ENCODE measurements at places on chromosomes 4 and X.

GRCh38 chr4:78569306-78569821 lies 17.8 kb downstream of the ANXA3 start:
- peak; percentile 58 for DNase-seq

DNA sequence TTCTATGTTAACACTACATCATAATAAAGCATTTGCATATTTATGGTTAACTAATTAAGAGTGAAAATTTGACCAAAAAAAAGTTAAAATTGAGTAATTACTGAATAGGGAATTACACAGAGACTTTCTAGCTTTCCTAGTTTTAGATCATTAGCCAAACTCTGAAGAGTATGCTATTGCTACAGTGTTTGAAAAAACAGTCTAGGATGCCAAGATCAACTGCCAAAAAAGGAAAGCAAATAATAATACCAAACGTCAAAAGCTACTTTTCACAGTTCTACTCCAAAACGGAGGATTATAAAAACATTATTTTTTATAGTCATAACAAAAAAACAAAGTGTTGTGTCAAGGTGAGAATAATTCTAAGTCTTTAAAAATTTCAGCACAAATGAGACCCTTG lies 359.8 kb upstream of the CTSO start:
- no peak for DNase-seq

GRCh38 chr4:37389366-37389765 lies 144.8 kb downstream of the NWD2 start:
- no peak for DNase-seq

DNA sequence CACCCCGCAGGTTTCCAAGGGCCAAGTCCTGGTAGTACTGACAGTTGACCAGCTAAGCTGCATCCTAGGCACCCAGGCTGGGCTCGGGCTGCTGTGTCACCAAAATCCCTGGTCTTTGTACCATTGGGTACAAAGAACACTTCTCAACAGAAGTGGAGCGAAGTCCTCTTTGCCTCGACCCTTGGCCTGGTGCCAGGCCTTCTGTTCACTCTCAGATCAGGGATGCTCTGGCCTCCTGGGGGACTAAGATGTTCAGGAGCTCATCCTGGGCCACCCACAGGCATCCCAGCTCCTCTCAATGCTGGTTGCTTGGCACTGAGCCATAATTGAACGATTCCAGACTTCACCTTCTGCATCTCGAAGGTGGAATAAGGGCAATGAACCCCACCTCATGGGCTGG lies 13.8 kb upstream of the SLC2A9 start:
- no peak for DNase-seq

DNA sequence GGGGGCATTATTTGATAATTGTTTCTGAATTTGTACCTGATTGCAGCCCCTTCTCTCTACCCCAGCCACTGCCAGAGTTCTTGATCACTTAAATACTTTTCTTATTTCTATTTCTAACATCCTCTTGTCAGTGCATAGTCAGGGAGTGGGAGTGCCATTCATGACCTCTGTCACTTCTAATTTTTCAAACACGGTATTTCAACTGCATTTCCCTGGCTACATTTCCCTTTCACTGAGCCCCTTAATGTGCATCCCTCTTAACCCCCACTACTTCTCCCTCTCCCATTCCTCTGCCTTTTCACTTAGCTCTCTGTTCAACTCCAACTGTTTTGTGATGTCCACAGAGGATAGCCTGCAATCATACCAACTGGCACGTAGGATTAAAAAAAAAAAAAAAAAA lies 128.3 kb upstream of the NAP1L5 start:
- DNase-seq: no peak

DNA sequence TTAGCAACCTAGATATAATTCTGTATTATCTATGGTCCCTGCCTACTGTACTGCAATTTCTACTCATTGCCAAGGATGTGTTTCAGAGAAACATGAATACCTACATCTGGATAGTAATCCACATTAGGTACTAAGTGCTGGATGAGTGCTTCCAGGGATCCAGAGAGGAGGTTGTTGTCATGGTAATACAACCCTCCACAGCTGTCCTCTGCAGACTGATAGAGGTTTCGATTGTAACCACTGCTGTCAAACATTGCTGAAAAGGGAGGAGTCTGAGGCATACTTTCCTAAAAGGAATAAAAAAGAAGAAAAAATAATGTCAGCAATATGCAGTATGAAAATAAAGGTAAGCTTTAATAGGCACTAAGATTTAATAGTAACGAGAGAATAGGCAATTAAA lies 12.5 kb downstream of the RASGEF1B start:
- DNase-seq: no peak

DNA sequence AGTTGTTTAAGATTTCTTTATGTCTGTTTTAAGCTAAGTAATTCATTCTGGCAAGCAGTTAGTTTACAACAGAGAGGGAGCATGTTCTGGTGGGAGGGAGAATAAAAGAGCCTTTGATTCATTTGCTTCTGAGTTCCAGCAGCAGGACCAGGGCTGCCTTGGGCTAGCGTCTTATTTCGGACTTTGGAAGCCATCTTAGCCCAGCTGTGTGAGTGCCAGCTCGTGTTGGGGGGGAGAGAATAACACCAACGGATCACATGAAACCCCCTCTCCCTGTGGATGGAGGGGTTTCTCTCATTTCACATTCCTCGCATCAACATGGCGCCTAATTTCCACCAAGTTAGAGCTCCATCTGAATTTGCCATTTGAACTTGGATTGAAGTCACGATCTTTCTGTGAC lies 7.4 kb downstream of the GAB1 start:
- DNase-seq: no peak

- DNase-seq: no peak
Measured at GRCh38 chrX:84240848-84241565, 53.0 kb upstream of the RPS6KA6 start.

DNA sequence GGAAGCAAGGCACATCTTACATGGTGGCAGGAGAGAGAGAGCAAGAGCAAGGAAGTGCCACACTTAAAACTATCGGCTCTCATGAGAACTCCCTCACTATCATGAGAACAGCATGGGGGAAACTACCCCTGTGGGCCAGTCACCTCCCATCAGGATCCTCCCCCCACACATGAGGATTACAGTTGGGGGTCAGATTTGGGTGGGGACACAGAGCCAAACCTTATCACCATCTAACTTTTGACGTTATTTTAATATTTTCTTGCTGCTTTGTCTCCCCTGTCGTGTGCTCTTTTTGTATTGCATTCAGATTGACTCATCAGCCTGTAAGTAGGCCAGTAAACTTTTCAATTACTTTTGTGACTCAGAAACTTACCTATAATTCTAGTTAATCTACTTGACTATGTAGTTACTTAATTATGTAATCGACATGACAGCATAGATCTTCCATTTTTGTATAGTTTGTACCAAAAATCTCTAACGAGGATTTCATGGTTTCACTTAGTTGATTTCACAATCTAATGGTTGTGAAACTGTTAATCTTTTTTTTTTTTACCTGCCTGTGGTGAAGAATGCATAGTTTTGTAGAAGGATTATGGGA lies 18.3 kb downstream of the STIM2 start:
- no peak for DNase-seq

DNA sequence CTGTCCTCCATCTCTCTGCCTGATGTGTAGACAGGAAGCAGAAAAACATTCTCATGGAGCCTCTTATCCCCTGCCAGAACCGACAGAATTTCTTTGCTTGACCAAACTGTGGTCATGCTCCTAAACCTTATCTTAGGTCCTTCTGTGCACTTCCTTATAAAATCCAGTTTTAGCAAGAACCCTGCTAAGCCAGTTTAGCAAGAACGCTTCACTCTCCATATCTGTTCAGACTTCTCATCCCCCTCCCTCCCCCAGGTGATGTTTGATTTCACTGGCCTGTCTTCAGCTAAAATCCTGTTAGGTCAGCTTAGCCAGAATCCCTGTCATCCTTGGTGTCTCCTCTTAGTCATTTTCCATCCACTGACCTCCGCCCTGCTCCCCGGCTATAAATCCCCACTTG lies 1130.9 kb upstream of the PRKX start:
- DNase-seq: peak; percentile 16

DNA sequence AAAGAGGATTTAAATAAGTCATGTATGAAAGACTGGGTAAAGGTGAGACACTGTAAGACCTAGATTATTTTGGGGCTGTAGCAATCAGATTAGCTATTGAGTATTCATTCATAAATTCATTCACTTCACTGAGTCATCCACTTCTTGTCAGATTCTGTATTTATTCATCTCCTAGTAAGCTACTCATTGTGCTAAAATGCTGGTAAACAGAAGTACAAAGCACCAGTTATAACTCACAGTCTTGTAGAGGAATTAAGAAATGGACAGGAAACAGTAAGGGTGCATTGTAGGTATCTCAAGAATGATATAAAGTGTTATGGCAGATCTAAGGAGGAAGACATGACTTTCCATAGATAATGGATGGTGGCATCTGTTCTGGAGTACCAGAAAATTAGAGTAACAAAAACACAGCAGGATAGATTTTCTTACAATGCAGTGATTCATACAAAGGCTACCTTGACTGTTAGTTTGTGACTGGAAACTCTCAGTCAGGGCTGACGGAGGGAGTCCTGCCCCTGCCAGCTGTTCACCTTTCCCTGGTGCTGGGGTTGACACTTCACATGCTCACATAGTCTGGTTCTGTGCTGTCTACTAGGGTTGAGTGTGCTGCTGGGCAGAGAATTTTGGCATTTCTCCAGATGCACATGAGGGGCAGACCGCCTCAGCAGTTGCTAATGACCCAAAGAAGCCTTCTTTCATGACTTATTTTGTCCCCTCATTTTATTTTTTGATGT lies 26.5 kb upstream of the HAND2 start:
- DNase-seq: no peak

- DNase-seq: no peak
Measured at GRCh38 chrX:22399437-22400192, 126.9 kb downstream of the CBLL2 start.

DNA sequence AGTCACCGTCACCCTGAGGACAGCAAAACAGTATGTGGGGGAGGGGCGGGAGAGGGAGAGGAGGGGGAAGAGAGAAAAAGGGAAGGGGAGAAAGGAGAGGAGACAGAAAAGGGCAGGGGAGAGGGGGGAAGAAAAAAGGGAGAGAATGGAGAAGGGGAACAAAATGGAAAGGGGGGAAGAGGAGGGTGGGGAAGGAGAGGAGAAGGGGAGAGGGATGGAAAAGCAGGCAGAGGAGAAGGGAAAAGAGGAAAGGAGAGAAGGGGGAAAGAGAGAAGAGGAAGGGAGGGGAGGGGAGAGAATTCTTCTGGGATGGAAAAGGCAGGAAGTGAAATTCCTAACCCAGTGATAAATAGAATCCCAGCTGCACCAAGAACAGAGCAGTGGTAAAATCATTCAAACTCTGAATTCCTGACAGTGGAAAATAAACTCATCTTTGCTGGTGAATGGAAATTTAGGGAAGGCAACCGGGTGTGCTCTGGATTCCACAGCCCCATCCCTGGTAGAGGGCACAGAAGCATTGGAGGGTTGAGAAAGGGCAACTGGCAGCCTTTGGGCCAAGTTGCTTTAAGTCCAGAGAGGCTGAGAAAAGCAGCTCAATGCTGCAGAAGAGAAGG lies 244.2 kb downstream of the BCOR start:
- no peak for DNase-seq

GRCh38 chrX:15911734-15912550 lies 57.3 kb upstream of the AP1S2 start:
- DNase-seq: no peak

GRCh38 chr4:62208921-62209320 lies 1008.8 kb downstream of the ADGRL3 start:
- no peak for DNase-seq

DNA sequence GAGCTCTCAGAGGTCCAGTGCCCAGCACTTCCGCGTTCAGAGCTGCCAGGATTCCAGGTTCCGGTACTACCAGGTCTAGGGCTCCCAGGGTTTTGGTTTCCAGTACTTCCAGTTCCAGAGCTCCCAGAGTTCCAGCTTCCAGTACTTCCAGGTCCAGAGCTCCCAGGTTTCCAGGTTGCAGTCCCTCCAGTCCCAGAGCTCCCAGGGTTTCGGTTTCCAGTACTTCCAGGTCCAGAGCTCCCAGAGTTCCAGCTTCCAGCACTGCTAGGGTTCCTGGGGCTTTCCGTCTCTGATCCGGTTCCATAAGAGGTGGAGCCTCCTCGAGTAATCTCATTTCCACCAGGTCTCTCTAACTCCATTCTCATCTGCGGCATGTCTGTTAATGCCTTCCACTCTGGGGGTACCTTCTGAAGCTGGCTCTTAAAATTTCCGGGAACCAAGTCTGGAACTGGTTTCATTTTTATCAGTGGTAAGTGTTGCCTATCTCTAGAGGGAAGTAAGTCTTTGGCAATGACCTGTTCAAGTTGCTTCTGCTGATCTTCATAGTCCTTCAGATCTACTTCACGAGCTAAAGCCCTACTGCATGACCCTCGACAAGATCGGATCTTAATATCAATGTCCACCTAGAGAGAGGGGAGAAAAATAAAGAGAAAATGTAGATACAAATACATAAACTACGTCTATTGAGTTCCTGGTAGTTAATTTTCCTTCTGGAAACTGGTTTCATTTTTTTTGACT lies 4.1 kb downstream of the FGA start:
- no peak for DNase-seq

- DNase-seq: peak; percentile 58
Measured at GRCh38 chr4:76896614-76897535, 1.1 kb downstream of the SOWAHB start.

GRCh38 chrX:41705680-41706374 lies 17.1 kb downstream of the GPR34 start:
- no peak for DNase-seq

DNA sequence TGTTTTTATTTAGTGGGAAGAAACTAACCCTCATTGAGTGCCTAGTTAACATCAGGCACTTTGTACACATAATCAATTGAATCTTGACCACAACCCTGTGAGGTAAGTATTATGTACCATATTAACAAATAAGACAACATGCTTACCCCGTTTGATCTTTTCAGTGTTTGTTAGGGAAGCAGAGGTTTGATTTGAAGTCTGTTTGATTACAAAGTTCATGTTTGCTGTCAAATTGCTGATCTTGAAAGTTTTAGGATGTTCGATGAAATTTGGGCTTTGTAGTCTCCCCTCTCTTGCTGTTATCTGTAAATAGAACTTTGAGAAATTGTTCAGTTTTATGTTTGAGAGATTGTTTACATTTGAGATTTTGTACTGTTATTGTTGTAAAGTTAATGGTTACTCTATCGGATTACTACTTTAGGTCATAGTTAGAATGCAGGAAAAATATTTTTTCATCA lies 13.4 kb upstream of the ADH4 start:
- DNase-seq: no peak

DNA sequence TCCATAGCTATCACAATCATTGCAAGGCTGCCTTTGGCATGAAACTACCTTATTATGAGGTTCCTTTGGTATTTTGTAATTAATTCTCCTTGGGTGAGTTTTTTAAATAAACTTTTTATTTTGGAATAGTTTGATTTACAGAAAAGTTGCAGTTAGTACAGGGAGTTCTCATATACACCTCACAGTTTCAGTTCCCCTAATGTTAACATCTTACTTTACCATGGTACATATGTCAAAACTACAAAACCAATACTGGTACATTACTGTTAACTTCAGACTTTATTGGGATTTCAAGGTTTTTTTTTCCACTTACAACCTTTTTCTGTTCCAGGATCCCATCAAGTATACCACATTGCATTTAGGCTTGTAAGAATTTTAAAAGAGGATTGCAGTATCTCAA lies 52.0 kb upstream of the RGN start:
- no peak for DNase-seq

Data from T47D (cell line).